Effector memory CD4-positive, alpha-beta T cell (primary cell): ENCODE measurements at places on chromosomes 2 and 18.

- DNase-seq = no peak
- H3K27ac ChIP-seq = no peak overlapping the region
- H3K4me1 ChIP-seq = no peaks in the 10 kb centered on the region
- H3K4me3 ChIP-seq = no peak overlapping the region
- H3K36me3 ChIP-seq = no peaks in the 10 kb centered on the region
- no peaks in the 10 kb centered on the region for H3K27me3 ChIP-seq
Observed at GRCh38 chr2:53098696-53099078, 668.9 kb upstream of the CHAC2 start.

GRCh38 chr2:675982-676646 lies 1.1 kb downstream of the TMEM18 start:
- H3K27ac ChIP-seq = peak overlapping the region; percentile 35
- no peaks in the 10 kb centered on the region for H3K27me3 ChIP-seq
- DNase-seq = no peak
- peaks cover 3% of the 10 kb centered on the region for H3K4me1 ChIP-seq

DNA sequence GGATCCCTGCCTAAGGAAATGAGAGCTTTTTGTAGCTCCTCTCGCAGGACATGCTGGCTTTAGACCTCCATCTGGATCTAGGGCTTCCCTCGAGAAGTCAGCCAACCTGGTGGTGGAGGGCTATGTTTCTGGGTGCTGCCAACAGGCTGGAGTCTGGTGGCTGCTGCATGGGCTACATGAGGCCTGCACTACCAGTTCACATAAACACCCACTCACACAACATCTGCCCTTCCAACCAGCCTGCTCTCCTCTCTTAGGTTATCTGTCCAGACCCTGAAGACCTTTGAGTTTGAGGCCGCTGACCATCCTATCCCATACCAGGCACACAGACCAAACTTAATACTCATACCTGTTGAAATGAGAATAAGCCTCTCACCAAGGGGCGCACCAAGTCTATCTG lies 51.4 kb upstream of the SMAD2 start:
- H3K27me3 ChIP-seq = no peaks in the 10 kb centered on the region
- no peaks in the 10 kb centered on the region for H3K4me1 ChIP-seq
- no peaks in the 10 kb centered on the region for H3K36me3 ChIP-seq

DNA sequence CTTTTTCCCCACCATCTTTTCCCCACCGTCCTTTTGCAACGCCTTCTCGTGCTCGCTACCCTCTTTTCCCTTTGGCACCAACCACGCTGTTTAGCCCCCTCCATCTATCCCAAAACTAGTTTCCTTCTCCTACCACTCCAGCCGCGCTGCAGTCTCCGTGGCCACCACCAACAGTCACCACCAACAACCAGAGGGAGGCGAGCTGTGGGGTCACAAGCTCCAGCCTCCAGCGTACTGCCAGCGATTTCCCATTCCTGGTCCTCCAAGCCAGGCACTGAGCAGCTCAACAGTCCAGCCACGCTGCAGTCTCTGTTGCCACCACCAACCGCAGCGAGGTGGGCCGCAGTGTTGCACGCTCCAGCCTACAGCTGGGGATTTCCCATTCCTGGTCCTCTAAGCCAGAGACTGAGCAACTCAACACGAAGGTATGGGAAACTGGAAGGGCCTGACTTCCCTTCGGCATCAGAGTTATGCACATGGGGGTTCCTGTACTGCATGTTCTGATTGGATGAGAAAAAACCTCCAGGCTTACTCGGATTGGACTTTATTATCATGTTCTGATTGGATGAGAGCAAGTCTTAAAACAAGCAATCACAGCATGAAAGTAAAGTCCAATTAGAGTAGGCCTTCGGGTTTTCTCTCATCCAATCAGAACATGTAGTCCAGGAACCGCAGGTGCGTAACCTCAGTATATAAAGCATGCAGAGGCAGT lies 42.3 kb upstream of the IMP4 start:
- no peaks in the 10 kb centered on the region for H3K4me1 ChIP-seq
- no peaks in the 10 kb centered on the region for H3K27me3 ChIP-seq
- H3K36me3 ChIP-seq = no peaks in the 10 kb centered on the region

- H3K4me1 ChIP-seq = no peaks in the 10 kb centered on the region
- H3K36me3 ChIP-seq = no peaks in the 10 kb centered on the region
- no peak for DNase-seq
Observed at GRCh38 chr2:24399434-24400206, 39.3 kb upstream of the ITSN2 start.

- H3K27me3 ChIP-seq = no peaks in the 10 kb centered on the region
- no peaks in the 10 kb centered on the region for H3K4me1 ChIP-seq
- no peak for DNase-seq
- H3K36me3 ChIP-seq = no peaks in the 10 kb centered on the region
- no peak overlapping the region for H3K27ac ChIP-seq
Observed at GRCh38 chr18:61732854-61733253, 160.0 kb downstream of the RNF152 start.

GRCh38 chr2:183029219-183029618 lies 9.0 kb downstream of the NCKAP1 start:
- H3K27me3 ChIP-seq = no peaks in the 10 kb centered on the region
- no peaks in the 10 kb centered on the region for H3K36me3 ChIP-seq
- H3K4me3 ChIP-seq = no peak overlapping the region
- DNase-seq = no peak

GRCh38 chr2:8662239-8662879 lies 19.5 kb upstream of the ID2 start:
- DNase-seq = no peak
- no peak overlapping the region for H3K4me3 ChIP-seq
- H3K27me3 ChIP-seq = no peaks in the 10 kb centered on the region
- no peaks in the 10 kb centered on the region for H3K36me3 ChIP-seq

GRCh38 chr2:221420245-221420644 lies 151.9 kb downstream of the EPHA4 start:
- peaks cover 18% of the 10 kb centered on the region for H3K4me1 ChIP-seq
- peak overlapping the region; percentile 15 for H3K4me3 ChIP-seq
- H3K36me3 ChIP-seq = peaks cover 9% of the 10 kb centered on the region
- H3K27me3 ChIP-seq = no peaks in the 10 kb centered on the region

DNA sequence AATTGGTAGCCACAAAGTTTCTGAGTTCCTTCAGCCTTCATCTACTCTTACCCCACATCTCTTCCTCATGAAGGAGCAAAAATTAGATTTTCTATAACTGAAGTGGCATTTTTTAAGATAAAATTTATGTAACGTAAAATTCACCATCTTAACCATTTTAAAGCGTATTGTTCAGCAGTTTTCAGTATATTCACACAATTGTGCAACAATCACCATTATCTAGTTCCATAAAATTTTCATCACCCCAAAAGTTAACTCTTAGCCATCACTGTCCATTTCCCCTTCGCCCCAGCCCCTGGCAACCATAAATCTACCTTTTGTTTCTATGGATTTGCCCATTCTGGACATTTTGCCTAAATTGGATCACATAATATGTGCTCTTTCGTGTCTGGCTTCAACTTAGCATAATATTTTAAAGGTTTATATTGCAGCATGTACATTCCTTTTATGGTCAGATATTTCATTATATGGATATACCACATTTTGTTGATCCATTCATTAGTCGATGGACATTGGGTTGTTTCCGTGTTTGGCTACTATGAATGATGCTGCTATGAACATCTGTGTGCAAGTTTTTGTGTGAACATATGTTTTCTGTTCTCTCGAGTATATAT lies 44.6 kb downstream of the ATIC start:
- H3K27ac ChIP-seq = no peak overlapping the region
- no peak overlapping the region for H3K4me3 ChIP-seq
- no peaks in the 10 kb centered on the region for H3K36me3 ChIP-seq
- no peak for DNase-seq
- no peaks in the 10 kb centered on the region for H3K4me1 ChIP-seq

- H3K36me3 ChIP-seq = no peaks in the 10 kb centered on the region
- no peaks in the 10 kb centered on the region for H3K4me1 ChIP-seq
- H3K27ac ChIP-seq = no peak overlapping the region
- H3K27me3 ChIP-seq = no peaks in the 10 kb centered on the region
Observed at GRCh38 chr2:20953146-20953824, 90.6 kb downstream of the APOB start.

DNA sequence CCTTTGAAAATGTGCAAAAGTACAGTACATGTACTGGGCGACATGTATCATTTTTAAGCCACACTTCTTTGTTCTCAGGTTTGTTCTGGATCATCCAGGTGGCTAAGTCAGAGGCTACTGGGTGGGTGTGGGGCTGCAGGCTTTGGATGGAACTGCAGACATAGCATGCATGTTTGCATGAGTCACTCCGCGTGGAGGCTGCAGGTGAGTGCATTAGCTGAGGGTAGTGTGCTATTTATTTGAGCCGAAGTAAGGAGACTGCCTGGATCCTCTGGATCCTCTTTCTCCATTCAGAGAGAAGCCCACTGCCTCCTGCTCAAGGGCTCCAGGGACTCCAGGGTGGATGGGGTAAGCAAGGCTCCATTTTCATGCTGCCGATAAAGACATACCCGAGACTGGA lies 9.4 kb upstream of the NEURL3 start:
- H3K27ac ChIP-seq = no peak overlapping the region
- no peaks in the 10 kb centered on the region for H3K27me3 ChIP-seq
- no peaks in the 10 kb centered on the region for H3K4me1 ChIP-seq

GRCh38 chr18:21686282-21687105 lies 18.1 kb downstream of the ABHD3 start:
- H3K27ac ChIP-seq = no peak overlapping the region
- H3K4me3 ChIP-seq = no peak overlapping the region
- H3K27me3 ChIP-seq = no peaks in the 10 kb centered on the region
- peaks cover 4% of the 10 kb centered on the region for H3K4me1 ChIP-seq

DNA sequence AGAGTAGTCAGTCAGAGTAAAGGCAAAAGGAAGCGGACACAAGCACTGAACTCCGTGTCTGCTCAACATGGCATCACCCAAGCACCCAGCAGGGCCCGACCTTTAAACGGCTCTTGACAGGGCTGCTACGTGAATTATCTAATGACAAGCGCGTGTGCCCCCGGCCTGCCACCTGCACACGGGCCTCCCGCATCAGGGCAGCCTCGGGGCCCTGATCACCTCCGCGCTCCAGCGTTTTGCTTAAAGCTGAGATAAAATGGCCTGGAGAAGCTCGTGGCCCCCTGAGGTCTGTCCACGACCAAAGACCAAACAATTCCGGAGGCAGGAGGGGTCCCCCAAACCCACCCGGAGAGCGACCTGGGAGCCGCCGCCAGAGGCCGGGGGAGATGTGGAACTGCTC lies 376 bp downstream of the NDUFA10 start:
- DNase-seq = peak; percentile 13
- peaks cover 14% of the 10 kb centered on the region for H3K4me1 ChIP-seq
- H3K4me3 ChIP-seq = peak overlapping the region; percentile 98
- no peaks in the 10 kb centered on the region for H3K27me3 ChIP-seq
- peaks cover 16% of the 10 kb centered on the region for H3K36me3 ChIP-seq

GRCh38 chr2:27390822-27391679 lies 10.5 kb upstream of the ZNF513 start:
- no peaks in the 10 kb centered on the region for H3K27me3 ChIP-seq
- peaks cover 1% of the 10 kb centered on the region for H3K36me3 ChIP-seq
- peaks cover 11% of the 10 kb centered on the region for H3K4me1 ChIP-seq
- no peak for DNase-seq
- H3K4me3 ChIP-seq = no peak overlapping the region

DNA sequence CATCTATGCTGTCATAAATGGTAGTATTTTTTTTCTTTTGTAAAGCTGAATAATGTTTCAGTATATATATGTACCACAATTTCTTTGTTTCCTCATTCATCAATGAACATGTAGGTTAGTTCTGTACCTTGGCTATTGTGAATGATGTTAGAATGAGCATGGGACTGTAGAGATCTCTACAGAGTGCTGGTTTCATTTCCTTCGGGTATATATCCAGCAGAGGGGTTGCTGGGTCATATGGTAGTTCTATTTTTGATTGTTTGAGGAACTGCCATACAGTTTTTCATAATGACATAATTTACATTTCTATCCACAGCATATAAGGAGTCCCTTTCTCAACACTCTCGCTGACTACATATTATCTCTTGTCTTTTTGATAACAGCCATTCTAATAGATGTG lies 243.5 kb downstream of the CDH7 start:
- no peak for DNase-seq
- no peaks in the 10 kb centered on the region for H3K27me3 ChIP-seq

GRCh38 chr2:158778243-158778642 lies 16.9 kb upstream of the DAPL1 start:
- no peaks in the 10 kb centered on the region for H3K27me3 ChIP-seq
- no peaks in the 10 kb centered on the region for H3K4me1 ChIP-seq
- no peaks in the 10 kb centered on the region for H3K36me3 ChIP-seq
- no peak overlapping the region for H3K27ac ChIP-seq
- DNase-seq = no peak

DNA sequence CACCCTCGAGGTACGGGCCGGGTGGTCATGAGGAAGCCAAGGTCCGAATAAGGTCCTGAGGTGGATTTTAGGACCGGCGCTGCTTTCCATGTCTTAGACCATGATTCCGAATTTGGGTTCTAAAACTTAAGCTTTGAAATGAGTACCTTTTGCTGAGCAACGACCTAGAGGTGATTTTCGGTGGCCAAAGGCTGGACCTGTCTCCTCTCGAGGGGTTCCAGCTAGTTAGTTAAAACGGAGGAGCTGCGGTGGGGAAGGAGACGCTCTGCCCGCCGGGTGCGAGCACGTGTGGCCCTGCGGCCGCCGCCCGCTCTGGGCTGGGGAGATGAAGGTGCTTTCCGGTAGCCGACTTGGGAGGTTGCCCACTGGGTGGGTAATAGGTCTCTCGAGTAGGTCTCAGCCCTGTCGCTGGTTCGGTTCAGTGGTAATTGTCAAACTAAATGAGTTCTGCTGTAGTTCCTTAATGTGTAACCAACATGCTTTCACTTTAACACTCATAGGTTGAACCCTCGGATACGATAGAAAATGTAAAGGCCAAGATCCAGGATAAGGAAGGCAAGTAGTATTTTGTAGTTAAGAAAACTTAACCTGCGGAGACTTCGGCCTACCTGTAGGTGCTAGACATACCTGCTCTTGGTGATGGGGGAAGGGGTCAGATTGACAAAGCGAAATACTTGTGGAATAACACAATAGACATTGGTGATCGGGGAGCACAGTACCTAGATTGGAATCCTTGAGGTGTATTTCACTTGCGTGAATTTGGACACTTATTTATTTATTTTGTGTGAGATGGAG lies 572 bp downstream of the RPS27A start:
- H3K27ac ChIP-seq = peak overlapping the region; percentile 98
- peak overlapping the region; percentile 85 for H3K4me3 ChIP-seq
- H3K4me1 ChIP-seq = peaks cover 12% of the 10 kb centered on the region
- H3K27me3 ChIP-seq = no peaks in the 10 kb centered on the region

DNA sequence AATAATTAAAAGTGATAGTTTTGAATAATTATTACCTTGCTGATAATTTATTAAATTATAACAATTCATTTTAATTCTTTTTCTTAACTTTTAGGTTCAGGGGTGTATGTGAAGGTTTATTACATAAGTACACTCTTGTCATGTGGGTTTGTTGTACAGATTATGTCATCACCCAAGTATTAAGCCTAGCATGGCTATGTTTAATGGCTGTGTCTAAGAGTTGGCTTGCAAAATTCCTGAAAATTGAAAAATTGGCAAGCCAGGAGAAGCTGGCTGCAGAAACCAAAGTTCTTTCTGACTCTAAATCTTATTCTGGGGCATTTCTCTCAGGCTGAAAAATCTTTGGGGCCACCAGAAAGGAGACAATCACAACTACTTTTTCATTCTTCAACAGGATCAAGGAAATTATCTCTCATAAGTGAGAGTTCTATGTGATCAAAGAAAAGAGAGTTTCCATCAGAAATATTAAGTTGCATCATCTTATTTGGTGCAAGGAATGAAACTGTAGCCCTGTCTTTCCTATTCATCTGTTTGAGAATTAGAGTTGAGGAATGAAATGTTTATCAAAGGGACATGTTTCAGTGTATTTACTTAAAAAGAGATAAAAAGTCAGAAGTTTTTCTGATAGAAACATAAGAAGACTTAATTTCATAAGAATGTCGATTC lies 412.1 kb upstream of the CDH2 start:
- H3K4me1 ChIP-seq = no peaks in the 10 kb centered on the region
- H3K27ac ChIP-seq = no peak overlapping the region
- H3K27me3 ChIP-seq = no peaks in the 10 kb centered on the region
- H3K4me3 ChIP-seq = no peak overlapping the region
